ENCODE measurements at places on chromosomes 1 and 21.

- DNase-seq = no peak
Measured at GRCh38 chr1:54199765-54200518, at the start of the genes CYB5RL and MRPL37. TSS of gene CYB5RL (minus strand) at chr1:54200030. CDS start at chr1:54195616, 4,414 bp downstream. TSS of gene MRPL37 (plus strand) at chr1:54200167. CDS start at chr1:54200244, 77 bp downstream.

DNA sequence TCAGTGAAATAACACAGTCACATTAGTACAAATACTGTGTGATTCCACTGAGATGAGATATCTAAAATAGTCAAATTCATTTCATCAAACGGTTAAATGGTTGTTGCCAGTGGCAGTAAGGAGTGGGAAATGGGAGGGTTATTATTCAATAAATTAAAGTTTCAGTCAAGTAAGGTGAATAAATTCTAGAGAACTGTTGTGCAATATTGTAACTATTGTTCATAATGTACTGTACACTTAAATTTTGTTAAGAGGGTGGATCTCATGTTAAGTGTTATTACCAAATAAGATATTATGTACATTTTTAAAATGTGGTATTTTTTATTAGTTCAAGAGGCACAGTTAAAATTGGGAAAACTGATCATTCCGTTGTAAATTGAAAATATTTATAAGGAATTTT is 463.3 kb upstream of the BRINP3 start:
- DNase-seq = no peak

GRCh38 chr1:51648180-51649109 is 31.6 kb downstream of the OSBPL9 start:
- DNase-seq = no peak

DNA sequence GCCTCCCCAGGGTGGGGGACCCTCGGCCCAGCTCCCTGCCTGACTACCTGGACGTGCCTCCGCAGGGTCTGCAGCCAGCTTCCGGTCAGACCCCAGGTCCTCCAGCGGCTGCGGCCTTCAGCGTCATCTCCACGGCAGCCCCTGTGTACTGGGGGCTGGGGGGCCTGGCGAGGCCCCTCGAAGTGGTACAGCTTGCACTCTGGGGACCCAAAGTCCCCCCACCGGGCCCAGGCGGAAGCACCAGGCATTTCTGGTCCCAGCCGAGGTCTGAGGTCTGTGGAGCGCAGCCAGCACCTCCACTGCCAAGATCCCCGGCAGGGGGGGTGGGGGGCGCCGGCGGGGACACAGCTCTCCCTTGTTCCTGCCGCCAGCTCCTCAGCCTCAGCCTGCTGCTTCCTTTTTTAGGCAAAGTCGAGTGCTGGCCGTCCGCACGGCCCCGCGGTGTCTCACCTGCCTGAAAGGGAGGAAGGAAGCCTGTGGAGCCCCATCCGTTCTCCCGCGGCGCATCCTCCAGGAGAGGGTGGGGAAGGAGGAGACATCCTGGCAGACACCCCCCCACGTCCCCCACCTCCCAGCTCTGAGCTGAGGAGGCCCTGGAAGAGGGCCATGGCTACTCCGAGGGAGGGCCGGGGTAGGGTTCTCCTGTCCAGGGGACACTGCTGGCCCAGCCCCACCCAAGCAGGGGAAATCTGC is 1.2 kb upstream of the VWA1 start:
- DNase-seq = no peak

- DNase-seq = no peak
Measured at GRCh38 chr1:43241413-43241836, 28.4 kb upstream of the TMEM125 start.

DNA sequence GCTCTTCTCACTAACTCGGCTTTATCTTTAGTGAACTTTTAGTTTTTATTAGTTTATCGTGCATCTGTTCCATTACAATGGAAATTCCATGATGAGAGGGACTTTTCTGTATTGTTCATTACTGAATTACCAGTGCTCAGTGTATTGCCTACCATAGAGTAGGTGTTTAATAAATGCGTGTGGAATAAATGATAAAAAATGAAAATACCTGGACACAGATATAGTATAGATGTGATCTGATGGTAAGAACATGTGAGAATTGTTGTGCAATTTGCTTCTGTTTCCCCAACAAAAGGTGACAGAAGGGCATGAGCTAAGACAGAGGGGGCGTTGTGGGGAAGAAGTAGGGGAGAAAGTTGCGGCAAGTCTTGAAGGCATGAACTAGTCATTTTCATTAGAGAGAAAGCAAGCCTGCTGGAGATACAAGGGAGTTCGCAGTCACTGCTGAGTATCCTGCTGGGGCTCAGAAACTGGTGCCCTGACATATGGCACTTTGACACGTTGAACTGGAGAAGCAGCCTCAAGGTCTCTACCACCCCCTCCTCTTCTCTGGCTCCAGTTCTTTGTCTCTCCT is 5.6 kb upstream of the COG2 start:
- no peak for DNase-seq
